ENCODE measurements at places on chromosomes 12 and 14.

GRCh38 chr12:107618106-107618505, 67.5 kb upstream of the PWP1 start:
- DNase-seq = no peak

DNA sequence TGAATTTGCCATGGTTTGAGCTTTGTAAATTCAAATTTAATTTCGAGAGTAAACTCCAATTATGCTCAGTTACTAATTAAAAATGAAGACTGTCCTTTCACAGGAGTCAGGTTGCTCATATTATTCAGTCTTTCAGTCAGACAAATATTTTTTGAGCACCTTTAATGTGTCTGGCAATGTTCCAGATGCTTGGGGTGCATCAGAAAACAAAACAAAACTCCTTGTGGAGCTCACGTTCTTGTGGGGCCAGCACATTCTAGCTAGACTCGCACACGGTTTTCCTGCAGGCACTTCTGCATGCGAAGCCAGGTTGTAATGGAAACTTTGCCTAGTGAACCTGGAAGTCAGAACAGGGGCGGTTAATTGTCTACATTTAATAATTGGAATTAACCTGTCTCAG, 64.0 kb upstream of the ATF1 start:
- DNase-seq = no peak

DNA sequence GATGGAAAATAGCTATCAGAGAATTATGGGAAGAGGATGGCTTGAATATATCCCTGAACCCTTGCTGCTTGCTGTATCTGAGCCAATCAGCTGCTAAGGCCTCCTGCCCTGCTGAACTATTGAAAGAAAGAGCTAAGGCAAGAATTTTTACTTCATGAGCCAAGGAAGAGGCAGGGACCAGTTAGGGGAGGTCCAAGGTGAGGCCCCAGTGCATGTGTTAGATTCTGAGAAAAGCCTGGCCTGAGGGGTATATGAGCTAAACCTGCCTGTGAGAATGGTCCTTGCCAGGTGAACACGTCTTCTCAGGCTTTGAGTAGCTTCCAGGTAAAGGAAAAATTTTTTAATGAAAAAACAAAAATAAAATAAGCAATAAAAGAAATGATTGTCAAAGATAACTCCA, 218.0 kb downstream of the SYT1 start:
- DNase-seq = no peak

DNA sequence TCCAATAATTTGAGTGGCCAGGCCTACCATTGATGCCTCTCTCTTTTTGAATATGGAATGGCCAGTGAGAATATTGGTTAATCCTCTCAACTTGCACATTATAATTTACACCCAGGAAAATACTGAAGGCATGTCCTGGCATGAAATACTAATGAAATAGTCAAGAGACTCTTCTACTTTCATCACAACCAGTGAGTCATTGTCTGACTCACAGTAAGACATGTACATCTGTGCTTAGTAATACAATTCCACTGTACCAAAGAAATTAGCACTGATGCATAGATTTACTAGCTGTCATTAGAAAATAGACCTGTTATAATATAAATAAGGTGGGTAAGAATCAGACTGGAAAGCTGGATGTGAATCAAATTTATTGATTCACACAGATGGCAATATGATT, 31.6 kb downstream of the KCNC2 start:
- no peak for DNase-seq

- DNase-seq = no peak
Observed at GRCh38 chr14:91891721-91892220, 24.4 kb upstream of the TC2N start.

- DNase-seq = no peak
Observed at GRCh38 chr12:124229520-124229919, 65.4 kb upstream of the RFLNA start.

DNA sequence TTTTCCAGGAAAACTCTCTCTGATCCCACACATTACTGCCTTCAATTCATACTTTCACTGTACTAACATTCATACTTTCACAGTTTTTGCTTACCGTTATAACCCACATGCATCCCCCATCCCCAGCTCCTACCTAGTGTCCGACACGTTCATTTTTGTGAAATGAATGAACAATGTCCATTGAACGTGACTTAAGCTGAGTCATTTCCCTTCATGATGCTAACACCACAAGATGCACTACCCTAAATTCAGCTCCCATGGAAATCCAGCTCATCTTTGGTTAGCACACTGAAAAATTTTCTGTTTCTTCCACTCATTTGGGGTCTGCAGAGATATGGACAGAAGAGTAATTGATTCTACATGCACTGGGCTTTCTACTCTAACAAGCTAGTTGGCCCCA, 84.7 kb downstream of the GALNT4 start:
- DNase-seq = no peak

DNA sequence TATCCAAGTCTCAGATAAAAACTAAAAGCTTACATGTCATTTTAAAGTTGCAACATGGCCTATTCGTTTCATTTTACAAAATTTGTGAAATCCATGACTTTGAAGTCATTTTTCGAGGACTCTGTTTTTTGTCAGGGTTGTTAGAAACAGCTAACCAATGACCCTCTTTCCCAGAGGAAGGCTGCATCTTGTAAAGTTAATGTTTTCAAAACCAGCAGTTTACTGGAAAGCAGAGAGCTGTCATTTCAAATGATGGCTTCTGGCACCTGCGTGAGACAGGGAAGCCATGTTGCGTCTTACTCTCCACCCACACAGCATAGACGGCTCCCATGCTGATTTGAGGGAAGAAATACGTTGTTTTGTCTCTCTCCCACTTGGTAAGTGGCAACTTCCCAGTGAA, 50.1 kb upstream of the RTRAF start:
- DNase-seq = no peak

All from NCI-H1930 (cell line).